ENCODE measurements at places on chromosomes 1 and 21.

- no peak for DNase-seq
Observed at GRCh38 chr1:98480271-98480670, 181.2 kb upstream of the SNX7 start.

DNA sequence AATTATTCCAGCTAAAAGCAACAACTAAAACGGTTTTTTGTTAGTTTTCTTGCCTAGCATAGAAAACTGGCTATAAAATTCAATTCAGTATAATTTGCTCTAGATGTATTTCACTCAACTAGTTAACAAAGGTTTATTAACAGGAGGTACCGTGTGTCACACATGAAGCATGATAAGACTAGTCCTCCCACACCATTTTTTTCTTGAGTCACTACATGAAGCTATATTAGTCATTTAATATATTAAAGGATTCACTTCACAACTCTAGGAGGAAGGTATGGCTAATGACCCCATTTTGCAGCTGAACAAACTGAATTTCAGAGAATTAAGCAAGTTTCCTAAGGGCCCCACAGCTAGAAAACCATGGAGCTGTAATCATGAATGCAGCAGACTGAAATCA, 307.8 kb upstream of the USP25 start:
- DNase-seq = no peak

DNA sequence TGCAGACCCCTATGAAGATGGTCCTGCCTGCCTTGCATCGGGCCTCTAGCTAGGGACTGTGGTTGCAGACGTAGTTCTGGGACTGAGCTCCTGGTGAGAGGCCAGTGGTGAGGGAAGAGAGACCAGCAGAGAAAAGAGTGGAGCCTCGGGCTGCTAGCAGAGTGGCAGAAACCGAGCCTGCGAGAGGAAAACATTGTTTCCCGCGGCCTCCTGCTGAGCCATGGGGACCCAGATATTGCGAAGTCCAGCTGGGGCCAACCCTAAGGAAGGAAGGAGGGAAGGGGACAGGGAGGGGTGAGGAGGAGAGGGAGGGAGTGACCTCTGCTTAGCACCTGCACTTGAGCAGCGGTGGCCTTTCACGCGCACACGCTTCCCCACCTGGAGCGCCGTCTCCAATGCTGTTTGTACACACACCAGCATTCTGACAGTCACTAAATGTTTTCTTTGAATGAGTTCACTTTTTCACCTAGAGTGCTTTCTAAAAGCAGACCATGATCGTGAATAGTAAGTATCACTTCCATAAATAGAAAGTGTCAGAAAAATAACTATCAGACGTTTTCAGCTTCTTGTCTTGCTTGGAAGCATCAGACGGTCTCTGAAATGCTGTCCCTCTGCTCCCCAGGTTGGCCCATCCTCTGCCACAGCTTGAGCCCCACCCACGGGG, 2.5 kb upstream of the FNDC10 start:
- DNase-seq = peak; percentile 53

- no peak for DNase-seq
Observed at GRCh38 chr1:226450688-226451087, 42.8 kb upstream of the PARP1 start.

- DNase-seq = no peak
Observed at GRCh38 chr21:44709426-44710293, 1.7 kb downstream of the TSPEAR start.

GRCh38 chr1:89836252-89837035, 15.6 kb downstream of the LRRC8D start:
- no peak for DNase-seq

DNA sequence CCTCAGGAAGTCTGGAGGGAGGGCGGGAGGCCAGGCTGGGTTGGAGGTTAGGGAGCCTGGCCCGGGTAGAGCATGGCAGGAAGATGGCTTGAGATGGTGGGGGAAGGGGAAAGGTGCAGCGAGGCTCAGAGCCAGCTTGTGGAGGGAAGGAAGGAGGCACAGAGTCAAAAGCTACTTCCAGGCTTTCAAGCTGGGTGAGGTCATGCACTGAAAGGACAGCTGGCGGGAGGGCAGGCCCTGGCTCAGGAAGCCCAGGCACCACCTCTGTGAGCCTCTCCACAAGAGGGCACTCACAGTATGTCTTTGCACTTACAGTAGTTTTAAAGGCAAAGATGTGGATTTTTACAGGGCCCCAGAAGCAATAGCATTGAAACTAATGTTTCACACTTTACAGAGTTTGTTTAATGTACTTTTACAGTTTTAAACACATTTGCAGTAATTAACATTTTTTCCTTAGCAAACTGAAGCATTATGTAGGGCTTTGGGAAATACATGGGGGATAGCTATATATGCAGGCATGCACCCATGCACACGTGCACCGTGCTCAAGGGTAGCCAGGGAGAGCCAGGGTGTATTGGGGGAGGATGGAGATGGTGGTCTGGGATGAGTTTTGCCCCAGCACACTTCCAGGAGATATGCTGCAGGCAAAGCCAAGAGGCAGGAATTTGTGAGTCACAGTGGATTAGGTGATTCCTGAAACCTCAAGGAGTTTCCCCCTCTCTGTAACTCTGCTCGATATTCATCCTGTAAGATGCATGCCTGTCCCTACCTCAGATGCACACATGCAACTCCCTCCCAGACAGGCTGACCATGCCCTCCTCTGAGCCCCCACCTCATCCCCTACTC, 6.1 kb upstream of the ADAM15 start:
- DNase-seq = peak; percentile 81

DNA sequence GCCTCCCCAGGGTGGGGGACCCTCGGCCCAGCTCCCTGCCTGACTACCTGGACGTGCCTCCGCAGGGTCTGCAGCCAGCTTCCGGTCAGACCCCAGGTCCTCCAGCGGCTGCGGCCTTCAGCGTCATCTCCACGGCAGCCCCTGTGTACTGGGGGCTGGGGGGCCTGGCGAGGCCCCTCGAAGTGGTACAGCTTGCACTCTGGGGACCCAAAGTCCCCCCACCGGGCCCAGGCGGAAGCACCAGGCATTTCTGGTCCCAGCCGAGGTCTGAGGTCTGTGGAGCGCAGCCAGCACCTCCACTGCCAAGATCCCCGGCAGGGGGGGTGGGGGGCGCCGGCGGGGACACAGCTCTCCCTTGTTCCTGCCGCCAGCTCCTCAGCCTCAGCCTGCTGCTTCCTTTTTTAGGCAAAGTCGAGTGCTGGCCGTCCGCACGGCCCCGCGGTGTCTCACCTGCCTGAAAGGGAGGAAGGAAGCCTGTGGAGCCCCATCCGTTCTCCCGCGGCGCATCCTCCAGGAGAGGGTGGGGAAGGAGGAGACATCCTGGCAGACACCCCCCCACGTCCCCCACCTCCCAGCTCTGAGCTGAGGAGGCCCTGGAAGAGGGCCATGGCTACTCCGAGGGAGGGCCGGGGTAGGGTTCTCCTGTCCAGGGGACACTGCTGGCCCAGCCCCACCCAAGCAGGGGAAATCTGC, 1.2 kb upstream of the VWA1 start:
- peak; percentile 54 for DNase-seq

GRCh38 chr1:108120163-108120562, 80.0 kb downstream of the SLC25A24 start:
- DNase-seq = no peak

GRCh38 chr1:228378873-228379460, 27.7 kb downstream of the TRIM11 start:
- DNase-seq = no peak

GRCh38 chr1:46595127-46595526, 8.9 kb downstream of the MKNK1 start:
- no peak for DNase-seq

Measured in 8988T (cell line).